Hindlimb muscle (tissue), 1 donor: ENCODE measurements at places on chromosomes 1 and 21. TPM values are rescaled to one million over a fixed set of nuclear protein-coding genes. Genes with fewer than 3 reads are reported as not detected.

The TDRD10 gene
- 3.3 TPM for polyA plus RNA-seq

The MIXL1 gene
- polyA plus RNA-seq: 0.62 TPM

The PTGER3 gene
- polyA plus RNA-seq: 1.2 TPM

The CELA2B gene
- 4.1 TPM for polyA plus RNA-seq

DNA sequence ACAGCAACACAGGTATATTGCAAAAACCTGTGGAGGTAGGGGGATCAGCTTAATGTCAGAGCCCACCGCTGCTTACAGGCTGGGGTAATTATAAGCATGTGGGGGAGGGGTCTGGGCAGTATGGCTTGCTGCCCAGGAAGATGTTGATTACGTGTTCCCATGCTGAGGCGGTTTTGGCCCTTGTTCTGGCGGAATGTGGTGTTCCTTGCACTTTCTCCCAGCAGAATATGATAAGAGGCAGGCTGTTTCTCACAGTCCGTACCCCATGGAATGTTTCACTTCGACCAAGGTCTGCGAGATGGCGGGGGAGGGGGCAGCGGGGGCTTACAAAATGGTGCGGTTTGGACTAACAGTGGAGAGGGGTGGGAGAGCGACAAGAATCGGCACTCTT lies 9.8 kb upstream of the HPCAL4 start:
- DNase-seq: no peak

- DNase-seq: no peak
Observed at GRCh38 chr1:162389021-162389818, 7.7 kb downstream of the C1orf226 start.

- DNase-seq: no peak
Observed at GRCh38 chr1:198679535-198680173, 40.8 kb downstream of the PTPRC start.

- DNase-seq: no peak
Observed at GRCh38 chr1:196049407-196049806, 558.8 kb downstream of the KCNT2 start.

DNA sequence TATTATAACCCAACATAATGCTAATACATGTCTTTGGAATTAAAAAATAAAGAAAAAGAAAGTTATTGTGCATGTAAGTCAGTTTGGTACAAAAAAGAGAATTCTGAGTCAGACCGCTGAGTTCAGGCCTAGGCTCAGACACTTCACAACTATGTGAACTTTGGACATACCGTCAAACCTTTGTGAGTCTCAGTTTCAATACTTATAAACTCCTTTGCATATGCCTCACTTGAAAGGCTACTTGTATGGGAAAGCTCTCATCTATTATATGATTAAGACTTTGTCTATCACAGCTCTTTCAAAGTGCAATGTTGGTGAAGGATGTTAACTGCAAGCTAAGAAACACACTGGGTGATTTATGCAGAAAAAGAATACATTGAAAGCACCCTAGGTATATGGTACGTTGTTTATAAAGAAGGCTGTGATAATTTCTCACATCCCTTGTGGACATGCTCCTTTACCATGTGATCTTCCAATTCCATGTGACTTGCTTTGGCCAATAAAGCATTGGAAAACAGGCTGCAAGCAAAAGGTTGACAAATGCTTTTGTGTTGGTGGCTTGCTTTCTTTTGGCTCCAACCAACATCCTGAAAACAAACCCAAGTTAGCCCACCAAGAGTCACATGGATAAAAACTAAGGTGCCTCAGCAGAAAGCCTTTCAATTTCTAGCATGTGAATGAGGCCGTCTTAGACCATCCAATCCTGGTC lies 49.6 kb downstream of the INTS7 start:
- DNase-seq: no peak

DNA sequence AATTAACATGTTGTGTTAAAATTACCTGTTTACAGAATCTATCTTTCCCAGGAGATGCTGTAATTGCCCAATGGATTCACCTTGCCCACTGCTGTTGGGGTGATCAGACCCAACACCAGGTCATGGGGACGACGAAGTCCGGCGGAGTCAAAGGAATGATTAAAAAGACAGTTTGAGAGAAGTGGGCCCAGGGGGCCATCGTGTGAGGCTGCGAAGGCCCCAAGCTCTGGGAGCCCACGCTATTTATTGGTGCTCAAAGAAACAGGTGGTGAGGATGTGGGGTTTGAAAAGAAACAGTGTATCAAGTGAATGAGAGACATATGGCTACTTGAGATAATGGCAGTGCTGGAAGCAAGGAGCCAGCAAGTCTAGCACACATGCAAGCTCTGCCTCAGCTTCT lies 16.3 kb upstream of the L1TD1 start:
- no peak for DNase-seq
